ENCODE measurements at places on chromosomes 13 and 19.

- DNase-seq = no peak
These were observed 1.5 kb upstream of the SLC27A5 start for GRCh38 chr19:58513213-58513693.

DNA sequence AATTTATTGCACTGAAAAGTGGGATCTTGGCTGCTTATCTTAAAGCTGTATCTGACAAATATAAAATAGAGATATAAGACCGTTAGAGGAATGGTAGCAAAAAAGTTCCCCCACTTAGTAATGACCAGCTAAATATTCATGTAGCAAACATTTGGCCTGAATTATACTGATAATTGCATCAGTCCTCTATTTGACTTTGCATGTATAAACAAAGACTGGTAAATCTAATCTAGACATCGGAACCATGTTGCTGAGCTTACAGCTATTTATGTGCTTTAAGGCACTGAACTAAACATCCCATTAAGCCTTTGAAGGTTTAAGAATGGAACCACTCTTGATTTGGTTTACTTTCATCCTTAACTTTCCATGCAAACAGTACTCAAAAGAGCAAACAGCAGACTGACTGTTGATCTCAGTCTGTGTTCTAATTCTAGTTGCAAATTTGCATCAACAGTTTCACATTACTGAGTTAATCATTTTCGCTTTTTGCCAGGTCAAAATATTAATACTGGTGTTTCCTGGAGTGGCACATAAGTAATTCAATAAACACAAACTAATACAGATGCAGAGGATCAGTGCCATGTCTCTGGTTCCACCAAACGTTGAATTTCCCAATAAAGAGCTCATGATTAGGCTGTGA is 203.5 kb upstream of the HTR2A start:
- no peak for DNase-seq

DNA sequence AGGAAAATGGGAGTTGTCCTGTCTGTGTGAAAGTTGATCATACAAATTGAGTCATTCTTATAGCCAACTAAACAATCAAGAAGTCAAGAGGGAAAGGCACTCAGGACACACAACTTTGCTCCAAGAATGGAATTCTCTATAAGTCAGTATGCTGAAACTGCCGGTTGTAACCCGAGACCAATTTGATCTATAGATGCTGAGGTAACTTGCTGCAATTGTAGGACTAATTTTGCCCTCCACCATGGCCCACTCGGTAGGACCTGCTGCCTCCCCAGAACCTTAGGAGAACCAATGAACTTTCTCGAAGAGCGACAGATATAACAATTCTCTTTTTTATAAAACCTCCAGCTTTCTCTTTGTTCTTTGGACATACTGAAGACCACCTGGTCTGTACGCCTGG is 157.0 kb downstream of the RNF17 start:
- no peak for DNase-seq

DNA sequence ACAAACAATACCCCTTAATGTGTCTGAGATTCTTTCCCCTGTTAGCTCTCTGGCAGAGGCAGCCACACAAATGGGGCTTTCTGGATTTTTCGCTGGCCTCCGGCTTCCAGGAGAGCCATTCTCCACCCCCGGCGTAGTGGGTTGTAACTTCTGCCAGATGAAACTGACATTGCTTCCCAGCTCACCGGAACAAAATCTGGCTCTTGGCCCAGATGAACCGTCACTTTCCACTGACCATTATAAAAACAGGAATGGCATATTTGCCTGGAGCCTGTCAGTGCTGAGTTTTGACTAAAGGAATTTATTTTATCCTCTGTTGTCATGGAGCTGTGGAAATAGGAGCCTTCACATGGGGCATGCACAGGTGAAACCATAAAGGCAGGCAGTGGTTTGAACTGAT is 120.6 kb upstream of the GPR12 start:
- DNase-seq = no peak

All from T1000 (cell line).